Fibroblast of skin of right biceps (primary cell): ENCODE measurements at places on chromosomes 11 and 22.
A peak's percentile ranks its signal among the peaks of the same experiment; 100 is the strongest.

- DNase-seq = peak; percentile 49
Measured at GRCh38 chr11:79461144-79461543, 20.3 kb upstream of the TENM4 start.

- no peak for DNase-seq
Measured at GRCh38 chr11:117976445-117976844, 9.7 kb upstream of the IL10RA start.

DNA sequence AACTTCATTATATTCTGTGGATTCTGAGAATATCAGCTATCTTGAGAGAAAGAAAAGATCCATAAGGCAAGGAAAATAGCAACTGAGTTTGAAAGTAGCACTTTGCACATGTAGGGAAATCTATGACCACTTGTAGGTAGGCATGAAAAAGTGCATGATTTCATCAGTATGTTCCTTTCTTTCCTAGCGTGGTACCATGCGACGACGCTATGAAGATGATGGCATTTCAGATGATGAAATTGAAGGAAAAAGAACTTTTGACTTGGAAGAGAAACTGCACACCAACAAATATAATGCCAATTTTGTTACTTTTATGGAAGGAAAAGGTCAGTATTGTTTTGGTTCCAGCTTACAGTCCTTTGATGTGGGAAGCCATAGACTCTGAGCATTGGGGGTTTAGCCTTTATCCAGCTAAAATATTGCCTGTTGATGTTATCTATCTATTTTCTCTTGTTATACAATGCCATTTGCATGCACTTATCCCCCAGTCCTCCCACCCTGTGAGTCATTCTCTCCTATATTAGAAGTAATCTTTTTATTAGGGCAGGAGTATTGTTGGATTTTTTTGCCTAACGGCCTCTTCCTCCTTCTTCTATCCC, 60.9 kb downstream of the KDM2A start:
- no peak for DNase-seq

DNA sequence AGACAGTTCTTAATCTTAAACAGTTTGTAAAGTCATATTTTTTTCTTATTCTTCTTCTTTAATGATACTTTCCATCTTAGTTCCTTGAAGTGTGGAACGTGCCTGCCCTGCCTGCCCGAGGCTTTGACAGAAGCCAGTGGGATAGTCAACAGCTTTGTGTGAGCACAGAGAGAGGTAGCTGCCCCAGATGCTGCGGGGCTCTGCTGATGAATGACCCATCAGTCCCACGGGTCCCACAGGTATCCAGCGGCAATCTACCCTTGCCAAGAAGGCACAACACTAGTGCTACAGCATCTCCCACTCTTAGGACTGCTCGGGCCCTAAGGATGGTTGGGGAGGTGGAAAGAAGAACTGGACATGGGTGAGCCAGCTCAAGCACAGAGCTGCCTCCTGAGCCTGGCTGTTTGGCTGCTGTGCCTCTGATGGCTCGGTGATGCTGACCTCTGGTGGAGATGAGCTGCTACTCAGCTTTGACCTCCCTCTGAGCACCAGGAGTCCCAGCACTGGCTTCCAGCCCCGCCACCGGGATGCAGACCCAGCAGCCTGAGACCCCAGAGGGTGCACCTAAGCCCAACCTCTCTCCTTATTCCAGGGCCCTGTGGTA, 11.8 kb upstream of the APLNR start:
- peak; percentile 68 for DNase-seq

DNA sequence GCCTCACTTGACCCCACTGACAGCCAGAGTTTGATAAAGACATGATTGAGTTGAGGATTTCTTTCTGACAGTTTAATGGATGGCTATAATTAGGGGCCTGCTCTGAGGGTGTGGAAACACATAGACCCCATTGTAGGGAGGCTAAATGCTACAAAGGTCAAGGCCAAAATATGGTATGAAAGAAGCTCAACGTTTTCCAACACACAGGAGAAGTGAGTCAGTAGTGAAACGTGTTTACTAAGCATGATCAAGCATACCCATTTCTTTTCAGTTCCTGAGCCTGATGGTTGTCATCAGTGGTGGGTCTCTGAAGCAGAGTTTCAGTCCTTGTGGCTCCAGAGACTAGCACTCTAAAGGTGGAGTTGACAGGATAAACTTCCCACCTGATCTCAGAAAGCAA, 69.7 kb downstream of the SNX19 start:
- peak; percentile 34 for DNase-seq

- DNase-seq = no peak
Measured at GRCh38 chr11:92850296-92850826, 119.1 kb upstream of the MTNR1B start.

GRCh38 chr22:49824936-49825335, 2.7 kb downstream of the BRD1 start:
- no peak for DNase-seq

DNA sequence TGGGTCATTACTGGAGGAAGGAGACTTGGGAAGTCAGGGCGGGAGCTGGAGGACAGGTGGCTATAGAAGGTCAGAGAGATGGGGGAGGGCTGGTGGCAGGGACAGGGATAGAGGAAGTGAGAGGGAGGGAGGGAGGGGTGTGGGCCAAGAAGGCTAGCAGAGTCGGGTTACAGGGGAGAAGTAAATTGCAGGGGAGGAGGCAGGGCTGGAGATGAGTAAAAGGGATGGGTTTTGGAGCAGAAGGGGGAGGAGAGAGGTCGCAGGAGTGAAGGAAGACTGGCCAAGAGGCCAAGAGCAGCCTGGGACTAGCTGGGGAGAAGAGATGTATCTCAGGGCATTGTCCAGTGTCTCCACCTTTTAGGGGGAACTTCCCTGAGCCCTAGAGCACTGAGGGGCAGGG, 33.0 kb downstream of the LRRC10B start:
- DNase-seq = peak; percentile 44

- peak; percentile 55 for DNase-seq
Measured at GRCh38 chr22:44625981-44626687, 75.9 kb upstream of the PRR5 start.

- DNase-seq = peak; percentile 30
Measured at GRCh38 chr11:74683941-74684481, 47.2 kb downstream of the CHRDL2 start.

GRCh38 chr11:78446210-78446609, 28.6 kb upstream of the GAB2 start:
- no peak for DNase-seq

- peak; percentile 73 for DNase-seq
Measured at GRCh38 chr11:82867495-82868082, 32.6 kb downstream of the PRCP start.

DNA sequence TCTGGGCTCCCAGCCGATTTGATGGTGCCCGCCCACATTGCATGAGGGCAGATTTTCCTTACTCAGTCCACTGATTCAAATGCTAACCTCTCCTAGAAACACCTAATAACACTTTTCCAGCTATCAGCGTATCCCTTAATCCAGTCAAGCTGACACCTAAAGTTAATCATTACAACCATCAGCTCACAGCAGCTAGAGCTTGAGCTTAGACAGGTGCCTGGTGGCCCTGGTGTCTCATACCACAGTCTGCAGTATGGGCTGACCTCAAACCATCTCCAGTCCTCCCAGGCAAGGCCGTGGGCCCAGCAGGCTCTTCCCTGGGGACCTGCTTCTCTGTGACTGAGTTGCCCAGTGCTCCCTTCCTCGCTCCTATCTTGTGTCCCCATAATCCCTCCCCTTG, 174.4 kb upstream of the NECTIN1 start:
- DNase-seq = no peak

- no peak for DNase-seq
Measured at GRCh38 chr11:113162592-113162962, 151.8 kb upstream of the TTC12 start.

GRCh38 chr11:61918251-61918937, 1.0 kb upstream of the RAB3IL1 start:
- DNase-seq = no peak

DNA sequence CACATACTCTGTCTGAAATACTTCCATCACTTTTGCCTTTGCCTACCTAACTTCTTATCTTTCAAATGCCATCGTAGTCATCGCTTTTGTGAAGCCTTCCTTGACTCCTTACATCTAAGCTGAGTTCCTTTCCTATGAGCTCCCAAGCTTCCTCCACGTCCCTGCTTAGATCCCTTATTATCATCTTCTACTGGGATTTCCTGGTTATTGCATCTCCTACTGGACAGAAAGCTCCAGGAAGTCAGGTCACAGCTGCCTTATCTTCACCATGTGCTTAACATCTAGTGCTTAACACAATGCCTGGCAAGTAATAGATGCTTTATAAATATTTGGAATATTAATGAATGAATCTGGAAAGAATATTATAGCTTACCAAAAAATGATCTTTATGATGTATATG, 5.9 kb downstream of the YPEL4 start:
- DNase-seq = no peak

- no peak for DNase-seq
Measured at GRCh38 chr11:112363527-112363926, 102.9 kb upstream of the PLET1 start.

- peak; percentile 63 for DNase-seq
Measured at GRCh38 chr11:118002541-118003423, 16.6 kb downstream of the IL10RA start.

DNA sequence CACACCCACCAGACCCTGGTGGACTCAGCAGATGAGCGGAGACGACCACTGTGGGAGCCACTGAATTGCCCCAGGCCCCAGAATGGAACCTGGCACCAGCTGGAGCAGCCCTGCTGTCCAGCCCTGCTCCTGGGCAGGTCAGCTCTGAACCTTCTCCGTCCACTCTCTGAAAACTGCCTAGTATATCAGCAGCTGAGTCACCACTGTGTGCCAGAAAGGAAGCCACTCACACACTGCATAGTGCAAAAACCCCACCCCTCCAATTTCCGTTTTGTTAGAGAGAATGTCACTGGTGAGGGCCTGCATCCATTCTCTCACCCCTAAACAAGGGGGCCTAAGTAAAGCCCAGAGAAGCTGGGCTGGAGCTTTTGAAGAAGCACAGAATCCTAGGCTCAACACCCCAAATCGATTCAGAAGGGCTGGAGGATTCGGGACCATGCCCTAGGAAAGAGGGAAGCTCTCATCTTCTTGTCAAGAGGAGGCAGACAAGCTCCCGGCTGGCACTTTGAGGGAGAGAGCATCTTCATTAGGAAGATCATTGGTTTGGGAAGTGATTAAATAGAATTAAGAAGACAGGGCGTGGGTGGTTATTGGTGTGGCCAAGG, 44.5 kb downstream of the GALNT18 start:
- no peak for DNase-seq

GRCh38 chr11:69368119-69368880, 74.3 kb downstream of the MYEOV start:
- no peak for DNase-seq

GRCh38 chr22:37566903-37567798, 6.9 kb downstream of the CDC42EP1 start:
- DNase-seq = peak; percentile 58

DNA sequence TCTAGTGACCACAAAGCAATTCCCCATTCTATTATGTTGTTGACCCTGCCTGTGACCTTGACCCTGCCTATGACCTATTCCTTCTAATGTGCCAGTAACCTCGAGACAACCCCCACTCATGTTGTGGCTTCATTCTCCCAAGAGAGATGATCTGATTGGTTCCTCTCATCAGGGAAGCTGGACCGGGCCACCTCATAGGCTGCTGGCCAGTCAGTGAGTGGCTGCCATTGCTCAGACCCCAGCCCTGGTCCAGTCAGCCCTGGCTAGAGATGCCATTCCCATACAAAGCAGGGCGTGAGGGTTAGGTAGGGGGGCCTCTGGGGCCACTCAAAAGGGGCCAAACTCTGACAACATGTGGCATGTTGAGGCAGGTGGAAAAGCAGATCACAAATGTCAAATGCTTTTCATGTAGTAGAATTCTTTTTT, 11.9 kb downstream of the SLC29A2 start:
- DNase-seq = no peak

DNA sequence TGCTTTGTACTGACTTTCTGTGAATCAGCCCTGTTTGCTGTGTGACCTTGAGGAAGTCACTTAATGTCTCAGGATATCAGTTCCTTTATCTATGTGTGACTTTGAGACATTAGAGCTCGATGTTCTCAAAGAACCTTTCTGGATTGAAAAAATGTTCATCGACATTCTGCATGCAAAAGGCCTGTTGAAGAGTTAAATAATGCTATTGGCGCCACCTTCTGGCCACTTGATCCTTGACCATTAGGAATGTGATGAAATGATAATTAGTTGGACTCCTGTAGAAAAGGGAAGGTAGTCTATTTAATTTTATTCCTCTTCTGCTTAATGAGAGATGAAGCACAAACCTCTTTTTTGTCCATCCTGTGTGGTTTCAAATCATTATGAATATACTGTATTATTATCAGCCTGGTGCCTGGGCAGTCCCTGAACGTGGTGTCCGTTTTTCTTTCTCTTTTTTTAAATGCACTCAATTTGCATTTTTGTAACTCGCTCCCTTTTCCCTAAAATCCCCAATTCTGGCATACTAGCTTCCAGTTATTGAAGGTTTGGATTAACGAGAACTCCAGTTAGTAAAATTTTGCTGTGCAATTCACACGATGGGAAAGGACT, 20.7 kb downstream of the ELF5 start:
- peak; percentile 60 for DNase-seq

- no peak for DNase-seq
Measured at GRCh38 chr11:64542172-64543125, 48.6 kb upstream of the SLC22A12 start.

- no peak for DNase-seq
Measured at GRCh38 chr11:131498631-131499160, 128.3 kb downstream of the NTM start.

DNA sequence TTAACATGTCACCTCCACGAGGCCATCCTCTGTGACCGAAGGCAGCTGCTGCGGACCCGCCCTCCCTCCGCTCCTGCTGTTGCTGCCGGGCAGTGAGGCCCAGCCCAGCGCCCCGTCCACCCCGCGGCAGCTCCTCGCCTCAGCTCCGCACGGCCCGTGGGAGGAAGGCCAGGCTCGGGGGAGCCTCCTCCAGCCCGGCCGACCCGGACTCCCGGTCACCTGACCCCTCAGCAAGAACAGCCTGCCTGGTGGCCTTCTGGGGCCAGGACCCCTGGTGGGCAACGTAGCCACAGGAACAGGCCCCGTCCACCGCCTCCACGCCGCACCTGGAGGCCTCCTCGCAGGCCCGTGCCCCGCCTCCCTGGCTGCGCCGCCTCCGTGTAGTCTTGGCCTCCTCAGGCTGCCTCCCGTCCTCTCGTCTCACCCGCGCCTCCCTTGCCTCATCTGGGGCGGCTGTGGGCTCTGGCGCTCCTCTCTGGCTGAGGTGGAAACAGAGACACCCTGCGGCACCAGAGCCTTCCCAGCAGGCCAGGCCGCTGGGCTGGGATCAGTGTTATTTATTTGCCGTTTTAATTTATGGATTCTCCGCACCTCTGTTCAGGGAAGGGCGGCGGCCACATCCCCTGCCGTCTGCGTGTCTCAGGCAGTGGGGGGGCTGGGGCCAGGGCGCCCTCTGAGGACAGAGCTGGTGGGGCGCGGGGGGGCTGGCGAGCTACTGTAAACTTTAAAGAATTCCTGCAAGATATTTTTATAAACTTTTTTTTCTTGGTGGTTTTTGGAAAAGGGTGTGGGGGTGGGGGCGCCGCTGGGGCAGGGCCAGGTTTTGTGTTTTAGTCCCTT, 25.4 kb downstream of the MOB2 start:
- no peak for DNase-seq
